Lower leg skin (tissue), 4 donors: ENCODE measurements at places on chromosomes 3 and 15. TPM values are rescaled to one million over a fixed set of nuclear protein-coding genes. Genes with fewer than 3 reads are reported as not detected.

- DNase-seq: peak; percentile 37
Measured at GRCh38 chr3:114144909-114145688, 33.8 kb downstream of the DRD3 start.

GRCh38 chr3:62109534-62109933, 263.8 kb downstream of the FEZF2 start:
- no peak for DNase-seq

DNA sequence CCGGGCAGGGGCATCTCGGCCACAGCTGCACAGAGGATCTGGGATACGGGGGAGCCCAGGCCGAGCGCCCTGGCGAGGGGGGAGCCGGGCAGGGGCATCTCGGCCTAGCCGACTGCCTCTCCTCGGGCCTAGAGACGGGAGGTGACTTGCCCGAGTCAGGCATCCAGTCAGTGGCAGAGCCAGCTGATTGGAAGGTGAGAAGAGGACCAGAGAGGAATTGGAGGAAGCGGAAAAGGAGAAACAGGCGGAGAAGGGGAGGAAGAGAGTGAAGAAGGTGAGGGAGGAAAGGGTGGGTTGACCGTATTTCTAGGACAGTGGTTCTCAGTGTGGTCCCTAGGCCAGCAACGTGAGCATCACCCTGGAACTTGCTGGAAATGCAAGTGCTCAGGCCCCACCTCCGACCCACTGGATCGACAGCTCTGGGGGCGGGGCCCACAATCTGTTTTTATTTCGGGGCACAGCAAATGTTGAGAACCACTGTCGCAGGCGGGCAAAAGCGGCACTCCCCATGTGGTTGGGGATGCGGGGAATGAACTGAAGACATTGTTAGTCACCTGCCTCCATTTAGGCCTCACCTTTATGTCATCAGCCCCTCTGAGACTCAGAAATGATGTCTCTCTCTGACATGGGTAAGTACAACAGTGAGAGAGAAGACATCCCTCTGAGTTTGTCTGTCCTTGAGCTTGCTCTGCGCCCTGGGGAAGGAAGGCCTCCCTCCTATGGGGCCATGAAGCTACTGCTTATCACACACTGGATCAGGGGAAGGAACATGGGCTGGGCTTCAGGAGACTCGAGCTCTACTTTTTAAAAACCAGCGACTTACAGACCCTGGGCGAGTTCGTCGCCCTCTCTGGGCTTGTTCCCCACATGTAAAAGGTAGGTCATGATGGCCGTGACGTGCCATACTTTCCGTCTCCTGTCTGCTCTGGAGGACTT, 1.0 kb upstream of the MELTF start:
- DNase-seq: peak; percentile 83

GRCh38 chr3:127541320-127541719, 49.2 kb downstream of the TPRA1 start:
- DNase-seq: no peak

- DNase-seq: no peak
Measured at GRCh38 chr3:9942164-9942563, 8.5 kb downstream of the CRELD1 start.

GRCh38 chr3:98779541-98780335, 16.6 kb downstream of the ST3GAL6 start:
- no peak for DNase-seq

DNA sequence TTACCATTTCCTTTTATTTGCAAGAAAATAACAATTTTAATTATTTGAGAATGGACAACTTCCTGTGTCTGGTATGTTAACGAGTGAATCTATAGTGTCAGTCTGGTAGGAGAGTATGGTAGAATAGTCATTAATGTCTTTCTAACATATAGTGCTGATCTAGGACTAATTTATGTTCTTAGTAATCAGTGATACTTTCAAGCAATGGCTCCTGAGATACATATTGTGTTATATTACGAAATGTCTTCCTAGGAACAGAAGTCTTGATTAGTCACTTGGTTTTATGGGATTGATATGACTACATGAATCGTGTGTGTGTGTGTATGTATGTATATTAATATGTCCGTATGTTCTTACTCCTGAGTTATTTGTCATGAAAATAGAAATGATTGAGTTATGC, 66.6 kb upstream of the PAQR5 start:
- no peak for DNase-seq

GRCh38 chr15:66617137-66618090, 51.6 kb upstream of the LCTL start:
- DNase-seq: peak; percentile 92

DNA sequence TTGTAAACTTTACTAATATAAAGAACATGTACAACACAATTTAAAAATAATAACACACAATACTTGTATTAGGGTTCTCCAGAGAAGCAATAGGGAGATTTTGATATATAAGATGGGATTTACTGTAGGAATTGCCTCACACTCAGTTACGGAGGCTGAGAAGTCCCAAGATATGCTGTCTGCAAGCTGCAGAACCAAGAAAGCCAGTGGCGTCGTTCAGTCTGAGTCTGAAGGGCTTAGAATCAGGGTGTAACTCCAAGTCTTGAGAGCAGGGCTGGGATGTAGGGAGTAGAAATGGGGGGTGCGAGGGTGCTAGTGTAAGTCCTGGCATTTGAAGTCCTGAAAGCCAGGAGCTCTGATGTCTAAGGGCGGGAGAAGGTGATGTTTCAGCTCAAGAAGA, 206.6 kb upstream of the HES1 start:
- no peak for DNase-seq

GRCh38 chr15:50315814-50316630, 39.0 kb downstream of the GABPB1 start:
- no peak for DNase-seq

Gene SERPINI2
- not detected for total RNA-seq

Gene CIAO2A
- 32.5 TPM for total RNA-seq
